H1 (cell line): ENCODE measurements at places on chromosomes 2 and 18. TPM values are rescaled to one million over a fixed set of nuclear protein-coding genes. Genes with fewer than 3 reads are reported as not detected.

GRCh38 chr2:157245846-157246764 is 11.4 kb upstream of the GALNT5 start:
- peak; percentile 46 for DNase-seq

DNA sequence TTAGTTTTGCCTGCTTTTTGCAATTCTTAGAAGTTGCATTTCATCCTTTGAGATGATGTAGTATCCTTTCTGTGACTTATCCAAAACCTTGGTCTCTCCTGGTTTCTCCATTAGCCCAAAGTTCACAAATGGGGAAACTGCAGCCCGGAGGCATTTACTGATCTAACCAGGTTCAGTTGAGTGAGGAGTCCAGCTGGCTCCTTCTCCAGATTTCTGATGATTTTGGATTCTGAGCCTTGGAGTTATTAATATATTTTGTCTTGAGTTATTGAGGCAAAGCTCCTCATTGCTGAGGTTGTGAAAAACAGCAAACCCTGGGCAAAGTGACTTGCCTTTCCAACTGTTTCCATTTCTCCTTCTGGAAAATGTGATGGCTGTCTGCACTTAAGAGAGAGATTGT is 1.7 kb downstream of the SLC1A4 start:
- DNase-seq, result no peak

DNA sequence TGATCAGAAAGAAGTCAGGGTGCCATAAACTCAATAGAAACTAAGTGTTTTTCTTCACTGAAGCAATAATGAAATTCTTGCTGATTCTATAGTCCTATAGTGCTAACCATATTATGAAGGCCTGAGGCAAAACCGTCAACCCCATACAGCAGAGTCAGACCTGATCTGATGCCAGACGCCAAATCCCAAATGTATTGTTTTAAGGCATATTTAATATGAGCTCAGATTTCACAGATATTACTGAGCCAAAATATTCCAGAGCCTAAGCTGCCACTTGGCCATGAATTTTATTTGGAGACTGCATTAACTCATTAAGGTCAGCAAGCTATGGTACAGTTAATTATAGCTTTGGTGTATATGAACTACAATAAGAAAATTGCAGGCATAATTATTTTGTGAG is 53.4 kb downstream of the SCN1A start:
- DNase-seq, result no peak

The LYG2 gene
- polyA plus RNA-seq, result not detected in 2 replicates

The SRSF7 gene
- 225 and 415 TPM in 2 replicates for polyA plus RNA-seq

GRCh38 chr2:11288431-11288830 is 56.0 kb downstream of the ROCK2 start:
- DNase-seq, result no peak

GRCh38 chr2:31287654-31288053 is 53.7 kb downstream of the EHD3 start:
- no peak for DNase-seq

- DNase-seq, result no peak
Observed at GRCh38 chr2:33497221-33497650, 20.8 kb downstream of the RASGRP3 start.

The AQP12A gene
- not detected in 2 replicates for polyA plus RNA-seq

- DNase-seq, result no peak
Observed at GRCh38 chr2:81545626-81546025, 1241.1 kb upstream of the LRRTM1 start.

DNA sequence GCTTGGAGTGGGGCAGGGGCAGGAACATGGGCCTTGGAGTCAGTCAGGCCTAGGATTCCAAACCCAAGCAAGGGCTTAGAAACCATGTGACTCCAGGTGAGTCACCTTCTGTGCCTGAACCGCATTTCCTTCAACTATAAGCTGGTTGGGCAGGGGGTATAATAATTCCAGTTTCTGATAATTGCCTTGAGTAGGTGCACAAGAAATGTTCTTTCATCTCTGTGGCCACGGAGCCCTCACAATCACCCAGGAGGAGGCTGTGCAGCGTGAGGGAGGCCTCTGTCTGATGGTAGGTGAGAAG is 112.1 kb upstream of the HAAO start:
- DNase-seq, result no peak

DNA sequence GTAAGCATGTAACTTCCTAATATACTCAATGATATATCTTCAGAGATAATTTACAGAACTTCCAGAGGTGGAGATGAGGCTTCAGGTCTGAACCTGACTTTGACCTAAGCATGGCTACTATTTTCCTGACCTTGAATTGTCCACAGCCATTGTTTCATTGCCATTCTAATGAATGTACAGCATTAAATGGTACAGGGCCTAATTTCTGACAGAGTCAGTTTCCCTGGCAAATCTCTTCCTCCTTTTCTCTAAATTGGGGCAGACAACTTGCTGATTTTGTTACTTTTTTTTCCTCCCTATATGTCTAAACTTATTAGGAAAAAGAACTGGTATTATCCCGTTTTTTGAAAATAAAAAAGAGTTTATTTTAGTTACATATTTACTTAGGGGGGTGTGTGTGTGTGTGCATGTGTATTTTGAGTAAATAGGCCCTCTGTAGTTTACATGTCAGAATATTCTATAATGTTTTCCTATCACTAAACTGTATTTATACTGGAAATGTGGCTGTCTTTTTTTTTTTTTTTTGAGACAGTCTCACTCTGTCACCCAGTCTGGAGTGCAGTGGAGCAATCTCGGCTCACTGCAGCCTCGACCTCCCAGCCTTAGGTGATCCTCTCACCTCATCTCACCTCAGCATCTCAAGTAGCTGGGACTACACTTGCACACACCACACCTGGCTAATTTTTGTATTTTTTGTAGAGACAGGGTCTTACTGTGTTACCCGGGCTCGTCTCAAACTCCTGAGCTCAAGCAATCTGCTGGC is 43.3 kb upstream of the SCN9A start:
- DNase-seq, result no peak

- peak; percentile 98 for DNase-seq
Observed at GRCh38 chr2:121071034-121071504, 213.9 kb downstream of the TFCP2L1 start.

The DPP4 gene
- 1.0 and 1.3 TPM in 2 replicates for polyA plus RNA-seq
